ENCODE measurements at places on chromosomes 5 and 9.

DNA sequence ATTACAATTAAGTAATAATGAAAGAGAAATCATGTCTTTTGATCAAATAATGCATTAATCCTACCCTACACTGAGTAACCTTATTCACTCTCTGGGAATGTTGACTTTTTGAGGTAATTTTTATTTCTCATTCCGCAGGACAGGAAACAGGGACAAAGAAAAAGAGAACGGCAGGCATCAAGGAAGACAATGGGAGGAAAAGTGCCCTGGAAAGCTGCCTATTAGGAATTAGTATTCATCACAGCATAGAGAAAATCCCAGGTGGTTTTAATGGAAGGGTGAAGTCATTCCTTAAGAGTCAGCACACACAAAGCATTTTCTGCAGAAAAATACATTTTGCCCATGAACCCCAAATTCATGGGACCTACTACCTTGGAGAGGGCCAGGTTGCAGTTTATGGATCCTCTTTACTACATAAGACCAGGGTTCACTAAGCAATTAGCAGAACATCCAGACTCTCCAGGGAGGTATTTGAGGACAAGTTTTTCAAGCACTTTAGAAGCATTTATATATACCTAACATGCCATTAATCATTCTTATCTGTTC, 9.4 kb downstream of the FSTL4 start:
- no peak for DNase-seq

GRCh38 chr5:133334796-133335639, 277.3 kb downstream of the FSTL4 start:
- no peak for DNase-seq

DNA sequence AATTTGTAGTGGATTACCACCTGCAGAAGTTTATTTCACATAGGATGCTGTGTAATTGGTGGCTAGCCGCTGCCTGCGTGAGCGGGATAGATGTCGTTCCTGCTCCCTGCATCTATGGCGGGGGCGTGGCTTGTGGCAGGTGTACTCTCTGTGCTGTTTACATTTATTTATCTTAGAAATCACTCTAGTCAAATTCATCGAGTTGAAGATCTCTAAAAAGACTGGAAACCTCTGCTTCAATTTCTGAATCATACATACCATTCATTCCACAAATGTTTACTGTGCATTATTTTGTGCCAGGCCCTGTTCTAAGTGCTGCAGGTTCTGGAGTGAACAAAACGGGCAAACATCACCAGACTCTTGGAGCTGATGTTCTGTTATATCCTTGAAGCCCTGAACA, 11.9 kb downstream of the ROPN1L start:
- DNase-seq: no peak

- no peak for DNase-seq
Measured at GRCh38 chr5:109929911-109930310, 240.2 kb downstream of the MAN2A1 start.

DNA sequence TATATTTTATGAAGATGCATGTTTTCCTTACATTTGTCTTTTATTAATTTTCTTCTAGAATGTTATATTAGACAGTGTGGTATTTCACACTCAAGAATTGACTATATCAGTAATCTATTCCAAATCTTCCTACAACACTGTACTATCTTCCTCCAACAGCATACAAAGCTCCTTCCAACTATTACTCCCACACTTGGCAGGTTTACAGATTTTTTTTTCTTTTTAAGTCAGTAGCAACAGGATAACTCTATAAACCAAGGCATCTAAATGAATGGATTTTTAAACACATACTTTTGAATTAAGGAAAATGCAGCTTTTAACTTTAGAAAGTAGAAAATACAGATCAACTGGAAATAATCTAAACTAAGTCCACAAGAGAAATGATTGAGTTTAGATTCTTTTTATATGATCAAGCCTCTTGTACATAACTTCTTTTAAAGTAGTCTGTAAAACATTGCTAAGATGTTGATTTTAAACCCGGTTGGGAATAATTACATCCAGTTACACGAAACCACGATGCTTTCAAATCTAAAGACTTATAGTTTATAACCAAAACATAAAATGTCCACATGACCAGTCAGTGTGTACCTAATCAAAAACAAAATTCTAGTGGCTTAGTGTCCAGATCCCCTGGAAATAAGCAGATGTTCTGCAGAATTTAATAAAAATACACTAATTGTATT, 281.6 kb downstream of the ADAMTS6 start:
- DNase-seq: no peak

DNA sequence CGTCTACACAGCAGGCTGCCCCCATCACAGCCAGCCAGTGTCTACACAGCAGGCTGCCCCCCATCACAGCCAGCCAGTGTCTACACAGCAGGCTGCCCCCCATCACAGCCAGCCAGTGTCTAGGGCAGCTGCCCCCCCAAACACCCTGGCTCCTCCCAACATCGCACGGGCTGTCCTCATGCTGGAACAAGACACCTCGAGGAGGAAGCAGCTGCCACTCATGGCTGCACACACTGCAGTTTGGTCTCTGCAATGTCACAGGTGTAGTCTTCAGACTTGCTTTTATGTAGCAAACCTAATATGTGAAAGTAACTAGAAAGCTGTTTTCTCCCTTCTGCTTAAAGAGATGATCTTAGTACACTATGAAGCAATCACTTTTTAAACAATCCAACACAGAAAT, 9.7 kb downstream of the LRRC14B start:
- DNase-seq: no peak

Data from right cardiac atrium (tissue), 5 donors.